ENCODE measurements at places on chromosomes 2 and 18. TPM values are rescaled to one million over a fixed set of nuclear protein-coding genes. Genes with fewer than 3 reads are reported as not detected.

DNA sequence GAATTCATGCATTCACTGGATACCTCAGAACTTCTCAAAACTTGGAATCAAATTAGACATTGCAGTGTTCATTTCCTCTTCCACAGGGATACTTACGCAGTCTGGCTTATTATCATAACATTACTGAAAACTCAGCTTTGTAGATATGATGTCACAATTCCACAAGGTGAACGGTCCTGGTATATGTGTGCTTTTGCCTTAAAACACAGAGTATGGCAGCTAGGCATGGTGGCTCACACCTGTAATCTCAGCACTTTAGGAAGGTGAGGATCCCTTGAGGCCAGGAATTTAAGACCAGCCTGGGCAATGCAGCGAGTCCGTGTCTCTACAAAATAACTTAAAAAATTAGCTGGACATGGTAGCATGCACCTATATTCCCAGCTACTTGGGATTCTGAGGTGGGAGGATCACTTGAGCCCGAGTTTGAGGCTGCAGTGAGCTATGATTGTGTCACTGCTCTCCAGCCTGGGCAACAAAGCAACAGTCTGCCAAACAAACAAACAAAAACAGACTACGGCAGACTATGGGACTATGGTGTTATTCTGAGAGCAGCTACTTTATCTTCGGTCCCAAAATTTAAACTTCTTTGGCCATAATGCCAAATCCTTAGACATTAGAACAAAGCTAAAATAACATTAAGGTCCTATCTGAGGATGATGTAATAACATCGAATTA lies 1191.9 kb upstream of the SLC39A10 start:
- DNase-seq, result no peak

- peak; percentile 93 for DNase-seq
These were observed 44.2 kb downstream of the GLI2 start for GRCh38 chr2:120779781-120780283.

GRCh38 chr2:190864375-190864774 lies 16.2 kb upstream of the GLS start:
- peak; percentile 66 for DNase-seq

- no peak for DNase-seq
These were observed 94.6 kb downstream of the PLEKHM3 start for GRCh38 chr2:207930747-207931146.

GRCh38 chr2:161273038-161273760 lies 35.0 kb upstream of the PSMD14 start:
- peak; percentile 72 for DNase-seq

- DNase-seq, result no peak
These were observed 122.2 kb upstream of the IL1R2 start for GRCh38 chr2:101869527-101869926.

DNA sequence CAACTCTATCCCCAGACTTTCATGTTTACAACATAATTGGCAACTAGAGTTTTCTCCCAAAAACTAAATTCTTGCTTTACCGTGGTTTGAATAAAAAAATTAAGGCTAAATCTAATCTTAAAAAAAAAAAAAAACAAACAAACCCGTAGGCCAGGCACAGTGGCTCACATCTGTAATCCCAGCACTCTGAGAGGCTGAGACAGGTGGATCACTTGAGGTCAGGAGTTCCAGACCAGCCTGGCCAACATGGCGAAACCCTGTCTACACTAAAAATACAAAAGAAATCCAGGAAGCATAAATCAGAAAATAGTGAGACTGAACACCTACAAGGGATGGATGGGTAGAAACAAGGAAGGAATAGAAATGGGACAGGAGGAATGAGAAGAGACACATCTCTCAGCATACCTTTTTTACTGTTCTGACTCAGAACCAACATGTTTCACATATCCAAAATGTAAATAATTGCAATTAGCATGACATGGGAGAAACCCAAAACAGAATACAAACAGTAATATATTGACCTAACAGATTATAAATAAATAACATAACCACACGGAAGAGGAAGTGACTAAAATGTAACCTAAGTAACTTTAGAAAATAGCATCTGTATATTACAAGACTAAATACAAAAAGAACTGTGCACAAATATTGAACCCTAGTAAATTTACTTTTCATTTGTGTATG lies 17.5 kb downstream of the MGAT4A start:
- DNase-seq, result no peak

DNA sequence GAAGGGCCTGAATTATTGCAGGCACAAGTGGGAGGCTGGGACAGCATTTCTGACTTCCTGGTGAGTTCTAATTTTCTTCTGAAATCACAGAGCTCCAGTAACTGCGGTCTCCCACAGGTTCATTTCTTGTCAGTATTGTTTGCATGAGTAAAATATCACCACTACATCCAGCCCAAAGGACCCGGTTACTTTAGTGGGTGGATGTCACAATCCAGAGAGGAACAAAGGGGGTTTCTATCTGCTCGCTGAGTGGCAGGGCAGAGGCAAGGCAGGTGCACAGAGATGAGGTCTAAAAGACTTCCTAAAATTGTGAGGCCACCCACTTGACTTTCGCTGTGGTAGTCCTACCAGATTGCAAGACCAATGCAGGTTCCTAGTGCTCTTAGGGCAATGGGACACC lies 800.4 kb upstream of the ID2 start:
- DNase-seq, result no peak

DNA sequence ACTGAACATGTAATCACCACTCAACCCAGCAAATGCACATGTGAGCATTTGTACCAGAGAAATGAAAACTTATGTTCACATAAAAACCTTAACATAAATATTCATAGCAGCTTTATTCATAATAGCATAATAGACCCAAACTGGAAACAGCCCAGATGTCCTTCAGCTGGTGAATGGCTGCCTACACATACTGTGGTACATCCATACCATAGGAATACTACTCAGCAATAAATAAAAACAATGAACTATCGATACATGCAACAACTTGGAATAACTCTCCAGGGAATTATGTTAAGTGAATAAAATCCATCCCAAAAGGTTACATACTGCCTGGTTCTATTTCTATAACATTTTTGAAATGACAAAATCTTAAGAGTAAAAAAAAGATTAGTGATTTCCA lies 140.0 kb downstream of the AGPS start:
- DNase-seq, result no peak

DNA sequence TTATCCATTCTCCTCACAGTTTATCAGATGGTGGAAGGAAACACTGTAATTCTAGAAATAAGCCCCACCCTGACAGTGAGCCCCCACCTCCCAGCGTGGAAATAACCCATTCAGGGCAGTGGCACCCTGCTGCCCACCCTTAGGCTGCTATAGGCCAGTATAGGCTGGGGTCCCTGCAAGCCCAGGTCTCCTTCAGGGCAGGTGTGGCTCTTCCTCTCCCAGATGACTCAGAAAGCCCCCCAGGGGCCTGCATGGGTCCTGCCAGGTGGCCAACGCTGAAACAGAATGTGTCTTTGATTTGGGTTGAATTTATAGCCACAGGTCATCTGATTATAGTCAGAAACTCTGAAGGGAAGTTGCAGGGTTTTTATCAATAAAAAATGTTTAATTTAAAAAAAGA lies 136.4 kb downstream of the SH3RF3 start:
- no peak for DNase-seq

- DNase-seq, result no peak
These were observed 25.0 kb upstream of the SPP2 start for GRCh38 chr2:234025466-234025865.

GRCh38 chr2:10522170-10522448 lies 74.0 kb upstream of the ODC1 start:
- DNase-seq, result no peak

DNA sequence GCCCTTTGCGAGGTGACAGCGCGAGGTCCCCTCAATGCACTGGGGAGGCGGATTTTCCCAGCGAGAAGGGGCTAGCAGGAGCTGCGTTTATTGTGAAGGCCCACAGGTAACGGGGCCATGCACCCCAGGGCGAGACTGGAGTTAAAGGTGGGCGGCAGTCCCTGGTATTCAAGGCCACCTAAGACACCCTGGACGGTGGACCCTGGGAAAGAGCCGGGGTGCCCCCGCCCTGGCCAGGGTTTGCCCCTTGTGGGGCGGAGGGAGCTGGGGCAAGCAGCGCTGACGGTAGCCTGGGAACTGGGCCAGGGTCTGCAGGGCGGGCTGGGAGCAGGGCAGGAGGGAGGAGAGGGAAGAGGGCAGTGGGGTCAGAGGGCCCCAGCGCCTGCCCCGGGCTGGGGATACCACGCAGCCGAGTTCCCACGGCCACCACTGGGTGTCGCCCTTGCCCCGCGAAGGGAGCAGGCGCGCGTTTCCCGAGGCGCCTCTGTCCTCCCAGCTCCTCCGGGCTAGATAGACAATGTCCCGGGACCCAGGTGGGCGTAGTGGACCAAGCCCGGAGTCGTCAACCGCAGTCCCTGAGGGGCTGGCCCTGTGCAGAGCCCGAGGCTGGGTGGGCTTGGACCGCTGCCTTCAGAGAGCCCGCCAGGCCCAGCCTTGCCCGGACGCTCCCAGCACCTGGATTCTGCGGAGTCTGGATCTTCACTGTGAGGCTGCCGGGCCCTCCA lies 80.2 kb downstream of the SMAD4 start:
- peak; percentile 5 for DNase-seq

VIL1 gene
- polyA plus RNA-seq, result not detected

LRRC30 gene
- not detected for polyA plus RNA-seq

NGEF gene
- 0.52 TPM for polyA plus RNA-seq

COLEC11 gene
- polyA plus RNA-seq, result 0.24 TPM

NT5C1B gene
- polyA plus RNA-seq, result not detected

KDSR gene
- polyA plus RNA-seq, result 19.3 TPM

Data from IMR-90 (cell line).